Nasal cavity respiratory epithelium epithelial cell of viscerocranial mucosa (primary cell): ENCODE measurements at places on chromosomes 1 and 21. TPM values are rescaled to one million over a fixed set of nuclear protein-coding genes. Genes with fewer than 3 reads are reported as not detected.

The TP73 gene
- total RNA-seq, result 0.36 TPM in 1 of 2 replicates, not detected in the other

The SMIM1 gene
- total RNA-seq, result 0.68 and 1.1 TPM in 2 replicates

The CELA3A gene
- total RNA-seq, result not detected in 2 replicates

The CELSR2 gene
- 14.7 and 117 TPM in 2 replicates for total RNA-seq

The GREM2 gene
- not detected in 2 replicates for total RNA-seq

The TRIM45 gene
- total RNA-seq, result 1.0 and 3.8 TPM in 2 replicates

The SPRR2A gene
- total RNA-seq, result 4.8 and 25.3 TPM in 2 replicates

The FCGR2B gene
- total RNA-seq, result not detected in 2 replicates

The FALEC gene
- 0.34 TPM in 1 of 2 replicates, not detected in the other for total RNA-seq

The MEGF6 gene
- 0.68 and 3.1 TPM in 2 replicates for total RNA-seq

The CLCN6 gene
- total RNA-seq, result 5.5 and 7.4 TPM in 2 replicates

The CFHR5 gene
- total RNA-seq, result not detected in 2 replicates

The GSTM1 gene
- total RNA-seq, result 1.4 TPM in 1 of 2 replicates, not detected in the other

The GSTM4 gene
- 2.6 and 3.1 TPM in 2 replicates for total RNA-seq

The TNFRSF4 gene
- total RNA-seq, result 0.14 TPM in 1 of 2 replicates, not detected in the other

The MTF1 gene
- total RNA-seq, result 7.2 and 13.0 TPM in 2 replicates

The ATP1A4 gene
- not detected in 2 replicates for total RNA-seq

The PRR9 gene
- 2.1 TPM in 1 of 2 replicates, not detected in the other for total RNA-seq

The FAM43B gene
- total RNA-seq, result not detected in 2 replicates
